NCI-H1436 treated with DMSO at 0.1 percent for 48 hours (cell line): ENCODE measurements at places on chromosomes 7 and 10.

- no peak for DNase-seq
These were observed 32.0 kb upstream of the ABCB4 start for GRCh38 chr7:87507446-87507845.

GRCh38 chr7:86768394-86768793 lies 124.7 kb downstream of the GRM3 start:
- DNase-seq, result no peak

DNA sequence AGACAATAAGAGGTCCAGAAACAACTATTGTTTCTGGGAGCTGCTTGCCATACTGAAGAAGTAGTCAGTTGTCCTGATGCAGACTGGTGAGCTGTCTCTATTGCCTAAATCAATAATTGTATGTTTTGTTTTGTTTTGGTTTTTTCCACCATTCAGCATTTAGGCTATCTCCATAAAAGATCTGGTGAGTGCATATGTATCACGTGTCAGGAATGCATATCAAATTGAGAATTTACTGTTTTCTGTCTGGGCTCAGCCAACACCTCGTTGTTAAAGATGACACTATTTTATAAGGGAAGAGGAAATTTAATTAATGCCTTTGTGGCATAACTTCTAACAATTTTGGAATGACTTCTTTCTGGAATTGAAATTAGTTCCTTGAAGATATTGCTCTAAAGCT lies 66.2 kb downstream of the SORCS1 start:
- no peak for DNase-seq

DNA sequence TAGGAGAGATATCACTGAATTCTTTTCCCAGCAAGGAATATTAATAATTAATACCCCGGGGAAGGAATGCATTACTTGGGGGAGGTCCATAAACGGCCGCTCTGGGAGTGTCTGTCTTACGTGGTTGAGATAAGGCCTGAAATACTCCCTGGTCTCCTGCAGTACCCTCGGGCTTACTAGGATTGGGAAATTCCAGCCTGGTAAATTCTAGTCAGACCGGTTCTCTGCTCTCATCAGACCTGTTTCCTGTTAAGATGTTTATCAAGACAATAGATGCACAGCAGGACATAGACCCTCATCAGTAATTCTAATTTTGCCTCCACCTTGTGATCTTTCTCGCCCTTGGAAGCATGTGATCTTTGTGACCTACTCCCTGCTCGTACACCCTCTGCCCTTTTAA lies 162.8 kb upstream of the KCND2 start:
- no peak for DNase-seq

GRCh38 chr7:9600974-9601373 lies 1167.6 kb downstream of the NXPH1 start:
- DNase-seq, result no peak

DNA sequence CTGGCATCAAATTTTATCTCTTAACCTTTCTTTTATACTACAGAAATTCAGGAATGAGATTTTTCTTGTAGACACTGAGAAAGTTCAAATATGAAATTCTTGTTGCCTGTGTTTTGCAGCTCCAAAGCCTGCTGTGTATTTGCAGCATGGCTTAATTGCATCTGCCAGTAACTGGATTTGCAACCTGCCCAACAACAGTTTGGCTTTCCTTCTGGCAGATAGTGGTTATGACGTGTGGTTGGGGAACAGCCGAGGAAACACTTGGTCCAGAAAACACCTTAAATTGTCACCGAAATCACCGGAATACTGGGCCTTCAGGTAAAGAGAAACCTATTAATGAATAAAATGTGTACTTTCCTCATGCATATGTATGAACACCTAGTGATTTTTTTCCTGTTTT lies 24.8 kb downstream of the LIPK start:
- DNase-seq, result no peak

- DNase-seq, result no peak
These were observed 75.3 kb downstream of the EPC1 start for GRCh38 chr10:32271617-32272016.

DNA sequence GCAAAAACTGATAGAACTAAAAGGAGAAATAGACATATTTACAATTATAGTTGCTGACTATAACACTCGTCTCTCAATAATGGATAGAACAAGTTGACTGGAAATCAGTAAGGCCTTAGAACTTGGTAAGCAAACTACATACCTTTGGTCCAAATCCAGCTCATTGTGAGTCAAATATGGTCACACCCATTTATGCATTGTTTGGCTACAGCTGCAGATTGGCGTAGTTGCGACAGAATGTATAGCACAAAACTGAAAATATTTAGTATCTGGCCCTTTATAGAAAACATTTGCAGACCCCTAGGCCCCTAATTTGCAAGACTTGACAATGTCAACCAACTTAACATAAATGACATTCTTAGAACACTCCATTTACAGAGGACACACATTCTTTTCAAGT lies 103.6 kb upstream of the EGR2 start:
- no peak for DNase-seq

- DNase-seq, result no peak
These were observed 74.3 kb upstream of the SHH start for GRCh38 chr7:155886391-155887173.

- DNase-seq, result no peak
These were observed 86.2 kb upstream of the DDC start for GRCh38 chr7:50651271-50651989.

- DNase-seq, result no peak
These were observed 1.8 kb downstream of the GRK5 start for GRCh38 chr10:119209035-119209735.

GRCh38 chr7:158449942-158450341 lies 137.7 kb downstream of the PTPRN2 start:
- DNase-seq, result no peak

GRCh38 chr10:77416311-77417135 lies 221.1 kb downstream of the KCNMA1 start:
- DNase-seq, result no peak

DNA sequence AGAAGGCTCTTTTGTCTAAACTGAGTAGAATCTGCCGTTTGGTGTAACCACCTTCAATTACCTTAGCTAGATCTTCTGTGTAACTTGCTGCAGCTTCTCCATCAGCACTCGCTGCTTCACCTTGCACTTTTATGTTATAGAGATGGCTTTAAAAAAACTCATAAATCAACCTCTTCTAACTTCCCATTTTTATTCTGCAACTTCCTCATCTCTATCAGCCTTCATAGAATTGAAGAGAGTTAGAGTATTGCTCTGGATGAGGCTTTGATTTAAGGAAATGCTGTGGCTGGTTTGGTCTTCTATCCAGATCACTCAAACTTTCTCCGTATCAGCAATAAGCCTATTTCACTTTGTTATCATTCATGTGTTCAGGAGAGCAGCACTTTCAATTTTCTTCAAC lies 1131.9 kb upstream of the CELF2 start:
- no peak for DNase-seq

DNA sequence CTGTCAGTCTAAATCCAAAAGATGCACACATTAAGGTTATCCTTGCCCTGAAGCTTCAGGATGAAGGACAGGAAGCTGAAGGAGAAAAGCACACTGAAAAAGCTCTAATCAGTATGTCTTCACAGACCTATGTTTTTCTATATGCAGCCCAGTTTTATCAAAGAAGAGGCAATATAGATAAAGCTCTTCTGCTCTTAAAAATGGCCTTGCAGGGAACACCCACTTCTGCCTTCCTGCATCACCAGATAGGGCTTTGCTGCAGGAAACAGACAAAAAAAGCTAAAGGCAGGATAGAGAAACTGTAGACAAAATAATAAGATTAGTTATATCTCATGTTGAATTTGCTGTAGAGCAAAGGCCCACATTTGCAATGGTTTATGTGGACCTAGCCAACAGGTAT lies 14.9 kb upstream of the IFIT1B start:
- DNase-seq, result no peak

DNA sequence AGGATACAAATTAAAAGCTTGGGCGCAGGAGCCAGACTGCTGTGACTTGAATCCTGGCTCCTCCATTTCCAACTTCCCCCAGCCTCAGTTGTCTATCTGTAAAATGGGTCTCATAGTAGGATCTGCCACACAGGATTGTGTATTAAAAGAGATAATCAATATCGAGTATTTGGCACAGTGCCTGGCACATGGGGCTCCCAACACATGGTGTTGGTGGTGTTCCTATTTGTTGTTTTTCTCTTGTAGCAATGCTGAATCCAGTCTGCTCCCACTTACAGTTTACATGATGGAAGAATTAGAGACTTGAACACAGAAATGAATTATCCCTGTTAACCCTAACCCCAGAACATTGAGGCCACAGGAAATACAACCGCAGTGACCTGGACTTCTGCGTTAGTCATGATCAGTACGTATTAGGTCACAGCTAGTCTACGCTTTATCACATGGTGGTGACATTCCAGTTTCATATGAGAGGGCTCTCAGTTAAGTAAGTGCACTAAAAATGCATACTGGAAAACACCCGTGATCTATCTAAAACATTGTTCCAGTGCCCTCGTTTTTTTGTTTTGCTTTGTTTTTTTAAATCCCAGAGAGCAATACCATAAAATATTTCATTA lies 169.5 kb upstream of the KLF14 start:
- DNase-seq, result no peak

DNA sequence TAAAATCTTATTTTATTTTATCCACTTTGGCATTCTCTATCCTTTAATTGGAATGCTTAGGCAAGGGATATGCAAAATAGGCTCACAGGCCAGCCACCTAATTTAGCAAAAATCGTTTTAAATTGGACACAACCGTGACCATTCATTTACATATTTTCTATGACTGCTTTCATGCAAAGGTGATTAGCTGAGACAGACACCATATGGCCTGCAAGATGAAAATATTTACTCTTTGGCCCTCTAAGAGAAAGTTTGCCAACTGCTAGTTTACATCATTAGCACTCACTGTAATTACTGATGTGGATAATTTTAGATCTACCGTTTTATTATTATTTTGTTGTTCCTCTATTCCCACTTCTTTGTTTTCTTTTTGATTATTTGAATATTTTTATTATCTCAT lies 375.5 kb upstream of the LRRTM3 start:
- no peak for DNase-seq

- no peak for DNase-seq
These were observed 25.1 kb downstream of the FAM13C start for GRCh38 chr10:59337201-59337652.

DNA sequence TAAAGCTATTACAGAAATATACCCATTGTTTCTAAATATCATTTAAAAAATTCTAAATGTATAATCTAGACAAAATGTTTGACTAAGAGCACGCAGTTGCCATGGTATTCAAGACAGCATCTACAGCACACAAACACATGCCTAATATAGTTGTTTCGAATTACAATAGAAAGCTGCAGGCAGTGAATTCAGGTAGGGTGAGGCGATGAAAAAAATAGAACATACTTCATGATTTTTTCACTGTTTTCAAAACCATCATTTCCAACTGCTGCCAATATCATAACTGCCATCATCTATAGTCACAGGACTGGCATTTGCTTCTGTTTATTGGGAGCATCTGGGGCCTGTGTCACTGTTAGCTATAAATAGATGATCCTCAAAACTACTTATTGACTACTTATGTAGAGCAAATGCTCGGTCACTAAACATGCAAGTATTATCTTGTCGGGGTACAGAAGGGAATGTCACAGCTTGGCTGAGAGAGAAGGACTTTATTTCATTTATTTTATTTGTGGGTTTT lies 34.4 kb upstream of the OTUD1 start:
- DNase-seq, result no peak

DNA sequence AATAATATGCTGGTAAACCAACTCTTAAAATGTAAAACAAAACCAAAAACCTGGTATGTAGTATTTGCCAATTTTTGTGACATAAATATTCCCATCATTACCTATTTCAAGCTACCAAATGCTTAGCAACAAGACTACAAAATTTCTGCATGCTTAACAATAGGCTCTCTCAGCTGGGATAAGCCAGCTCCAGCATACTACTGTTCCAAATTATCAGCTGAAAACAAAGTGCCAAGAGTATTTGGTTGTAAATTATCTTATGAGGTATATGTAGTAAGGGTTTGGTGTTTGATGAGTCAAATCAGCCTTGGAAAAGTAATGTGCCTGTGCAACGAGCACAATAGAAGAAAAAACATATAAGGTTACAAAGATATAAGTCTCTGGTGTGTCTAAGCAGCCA lies 263.2 kb downstream of the HGF start:
- no peak for DNase-seq

DNA sequence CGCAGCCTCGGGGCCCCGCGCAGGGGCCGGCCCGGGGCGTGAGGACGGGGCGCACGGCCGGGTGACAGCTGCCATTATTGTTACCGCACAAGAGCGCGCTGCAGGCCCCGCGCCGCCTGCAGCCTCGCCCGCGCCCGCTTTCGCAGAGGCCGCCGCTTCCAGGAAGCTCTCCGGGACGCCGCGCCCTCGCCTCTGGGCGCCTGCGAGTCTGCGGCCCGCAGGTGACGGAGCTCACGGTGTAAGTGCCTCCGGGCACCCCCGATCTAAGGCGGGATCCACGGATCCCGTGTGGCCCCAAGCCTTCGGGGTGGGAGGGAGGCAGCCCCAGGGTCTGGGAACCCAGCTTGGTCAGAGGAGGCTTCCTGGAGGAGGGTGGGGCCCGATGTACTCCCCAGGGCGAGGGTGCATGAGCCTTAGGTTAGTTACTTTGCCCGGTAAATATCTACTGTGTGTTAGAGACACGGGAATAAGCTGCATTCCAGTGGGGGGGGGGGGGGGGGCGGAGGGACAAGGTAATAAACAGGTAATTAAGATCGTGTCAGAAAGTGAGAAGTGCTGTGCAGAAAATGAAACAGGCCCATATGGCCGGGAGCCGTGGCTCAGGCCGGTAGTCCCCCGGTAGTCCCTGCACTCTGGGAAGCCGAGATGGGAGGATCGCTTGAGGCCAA lies 638 bp downstream of the IQCE start:
- DNase-seq, result no peak

GRCh38 chr7:67788669-67789068 lies 792.0 kb downstream of the TYW1 start:
- no peak for DNase-seq

GRCh38 chr10:97547962-97548361 lies 24.6 kb upstream of the ANKRD2 start:
- no peak for DNase-seq

- no peak for DNase-seq
These were observed 118.1 kb upstream of the RHEB start for GRCh38 chr7:151637781-151638261.

DNA sequence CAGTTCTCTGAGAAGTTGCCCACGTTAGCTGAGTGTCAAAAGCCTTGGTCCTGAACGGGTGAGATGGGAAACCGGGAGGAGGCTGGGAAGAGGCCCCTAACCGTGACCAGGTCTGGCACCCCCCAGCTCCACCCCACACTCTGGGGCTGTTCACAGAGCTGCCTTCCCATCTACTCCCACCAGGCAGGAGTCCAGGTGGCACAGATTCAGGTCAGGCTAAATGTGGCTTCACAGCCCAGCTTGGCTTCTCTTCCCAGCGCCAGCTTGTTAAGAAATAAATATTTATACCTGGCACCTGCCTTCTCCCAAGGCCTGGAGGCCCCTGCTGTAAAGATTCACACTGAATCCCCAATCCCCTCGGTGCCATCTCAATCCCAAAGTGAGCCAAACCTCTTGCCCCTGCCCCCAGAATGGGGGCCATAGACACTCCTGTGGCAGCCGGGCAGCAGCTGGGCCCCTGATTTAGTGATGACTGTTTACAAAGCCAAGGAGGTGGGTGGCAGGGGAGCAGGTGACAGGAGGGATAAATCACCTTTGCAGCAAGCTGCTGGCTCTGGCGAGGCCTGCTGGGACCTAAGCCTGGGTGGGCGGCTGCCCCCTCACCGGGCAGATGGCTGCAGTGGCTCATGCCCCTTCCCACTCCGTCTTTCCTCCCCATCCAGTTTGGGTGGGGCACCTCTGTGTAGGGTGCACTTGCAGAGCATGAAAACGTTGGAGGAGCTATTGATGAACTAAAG lies 72.5 kb downstream of the GOLGA7B start:
- no peak for DNase-seq
